ENCODE measurements at places on chromosomes 5 and 9.
A peak's percentile ranks its signal among the peaks of the same experiment; 100 is the strongest.

- peak; percentile 34 for DNase-seq
Measured at GRCh38 chr9:34403554-34404380, 27.1 kb upstream of the MYORG start.

DNA sequence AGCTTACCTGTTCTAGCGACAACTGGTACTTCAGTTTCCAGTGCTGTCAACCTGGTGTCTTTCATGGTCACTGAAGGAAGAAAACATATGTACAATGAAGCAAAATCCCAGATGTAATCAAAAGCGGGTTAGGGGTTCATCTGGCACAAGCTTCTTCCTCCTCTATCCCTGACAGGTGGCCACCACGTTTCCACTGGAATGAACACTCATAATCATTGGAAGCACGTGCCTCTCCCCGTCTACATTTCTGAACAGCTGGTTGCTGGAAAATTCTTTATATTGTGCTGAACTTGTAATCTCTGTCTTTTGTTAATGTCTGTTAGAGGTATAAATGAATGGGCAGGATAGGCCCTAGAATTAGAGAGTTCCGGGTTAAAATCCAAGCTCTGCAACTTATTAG is 9.4 kb downstream of the TSC1 start:
- DNase-seq: no peak

GRCh38 chr5:172791726-172792445 is 20.9 kb upstream of the DUSP1 start:
- no peak for DNase-seq

DNA sequence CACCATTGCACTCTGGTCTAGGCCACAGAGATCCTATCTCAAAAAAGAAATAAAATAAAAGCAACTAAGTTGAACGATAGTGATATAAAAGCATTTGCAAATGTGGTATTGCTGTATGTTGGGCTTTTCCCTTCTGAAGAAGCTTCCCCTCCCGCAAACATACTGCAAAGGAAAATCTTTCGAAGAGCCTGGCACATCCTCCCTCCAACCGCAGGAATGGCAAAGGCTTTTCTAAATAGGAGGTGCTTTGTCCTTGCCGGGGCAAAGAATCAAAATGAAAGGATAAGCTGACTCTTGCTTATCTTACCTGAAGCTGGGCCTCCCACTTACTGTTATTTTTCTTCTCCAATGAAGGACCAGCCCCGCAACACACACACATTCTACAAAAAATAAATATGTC is 45.8 kb downstream of the SERINC5 start:
- DNase-seq: no peak

- DNase-seq: no peak
Measured at GRCh38 chr9:90803860-90804593, 2.4 kb downstream of the SYK start.

DNA sequence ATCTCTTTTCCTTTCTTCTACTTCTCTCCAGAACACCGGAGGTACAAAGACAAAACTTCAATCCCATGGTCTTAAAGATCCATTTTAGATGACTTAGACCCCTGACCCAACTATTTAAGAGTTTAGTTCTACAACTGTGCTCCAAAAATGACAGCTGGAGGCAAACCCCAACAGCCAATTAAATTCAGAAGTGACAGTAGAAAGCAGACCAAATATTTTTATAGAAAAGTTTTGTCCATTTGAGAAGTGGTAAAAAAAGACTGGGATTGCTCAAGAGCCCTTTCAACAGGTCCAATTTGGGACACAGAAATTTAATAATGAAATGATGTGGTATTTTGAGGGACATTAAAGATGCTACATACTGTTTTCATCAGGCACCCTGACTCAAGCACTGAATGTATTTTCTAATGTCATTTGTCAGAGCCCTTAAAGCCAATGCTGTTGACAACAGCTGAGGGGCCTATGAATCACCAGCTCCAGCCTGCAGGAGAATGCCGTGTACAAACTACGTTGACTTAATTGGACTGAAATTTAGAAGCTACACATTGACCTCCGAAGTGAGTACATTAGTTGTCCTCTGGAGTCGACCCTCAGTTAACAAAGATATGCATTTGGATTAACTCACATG is 147.5 kb upstream of the PIK3R1 start:
- DNase-seq: no peak

- no peak for DNase-seq
Measured at GRCh38 chr5:34930870-34931269, 1.5 kb downstream of the DNAJC21 start.

GRCh38 chr5:150070821-150071220 is 15.5 kb downstream of the CSF1R start:
- no peak for DNase-seq

- DNase-seq: no peak
Measured at GRCh38 chr9:136560586-136560985, 14.7 kb upstream of the NOTCH1 start.

- no peak for DNase-seq
Measured at GRCh38 chr5:21661184-21661583, 1192.0 kb downstream of the CDH12 start.

GRCh38 chr9:121698627-121699570 is 47.5 kb downstream of the DAB2IP start:
- peak; percentile 49 for DNase-seq

DNA sequence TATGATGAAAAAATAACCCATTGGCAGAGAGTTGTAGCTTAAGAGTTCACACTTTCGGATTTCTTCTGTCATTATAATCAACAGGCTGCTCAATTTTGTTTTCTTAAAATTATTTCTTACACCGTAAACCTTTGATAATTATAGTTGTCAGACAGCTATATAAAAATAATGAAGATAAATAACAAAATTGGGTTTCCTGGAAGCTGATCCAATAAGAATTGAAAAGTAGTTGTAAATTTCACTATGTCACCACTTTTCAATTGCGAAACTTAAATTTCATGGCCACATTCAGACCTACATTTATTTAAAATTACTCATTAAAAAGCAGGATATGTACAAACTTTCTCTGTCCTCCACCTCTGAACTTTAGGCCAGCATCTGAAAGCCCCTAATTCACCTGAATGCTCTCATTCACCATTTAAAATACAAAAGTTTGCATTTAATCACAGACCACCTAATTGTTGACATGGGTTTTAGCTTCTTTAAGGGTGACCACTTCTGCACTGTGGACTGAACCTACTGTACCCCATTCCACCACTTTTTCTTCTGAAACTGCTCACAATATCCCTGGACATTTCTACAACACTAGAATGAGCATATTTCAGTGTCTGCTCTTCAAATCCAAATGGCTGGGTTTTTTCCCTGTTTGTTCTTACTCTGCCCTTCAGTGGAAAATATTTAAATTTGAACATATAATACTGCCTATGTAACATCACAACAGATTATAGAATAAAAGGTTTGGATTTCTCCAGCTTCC is 680 bp downstream of the SELENOP start:
- no peak for DNase-seq

DNA sequence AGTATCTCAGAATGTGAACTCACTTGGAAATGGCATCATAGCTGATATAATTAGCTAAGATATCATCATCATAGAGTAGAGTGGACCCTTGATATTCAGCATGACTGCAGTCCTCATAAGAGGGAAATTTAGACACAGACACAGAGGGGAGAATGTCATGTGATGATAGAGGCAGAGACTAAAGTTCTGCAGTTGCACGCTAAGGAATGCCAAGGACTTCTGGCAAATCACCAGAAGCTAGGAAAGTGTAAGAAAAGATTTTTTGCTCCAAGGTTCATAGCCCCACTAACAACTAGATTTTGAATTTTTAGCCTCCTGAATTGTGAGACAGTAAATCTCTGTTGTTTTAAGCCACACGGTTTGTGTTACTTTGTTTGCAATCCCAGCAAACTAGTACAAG is 612.6 kb upstream of the ST8SIA4 start:
- DNase-seq: no peak

GRCh38 chr9:138015021-138015829 is 137.6 kb downstream of the CACNA1B start:
- no peak for DNase-seq

DNA sequence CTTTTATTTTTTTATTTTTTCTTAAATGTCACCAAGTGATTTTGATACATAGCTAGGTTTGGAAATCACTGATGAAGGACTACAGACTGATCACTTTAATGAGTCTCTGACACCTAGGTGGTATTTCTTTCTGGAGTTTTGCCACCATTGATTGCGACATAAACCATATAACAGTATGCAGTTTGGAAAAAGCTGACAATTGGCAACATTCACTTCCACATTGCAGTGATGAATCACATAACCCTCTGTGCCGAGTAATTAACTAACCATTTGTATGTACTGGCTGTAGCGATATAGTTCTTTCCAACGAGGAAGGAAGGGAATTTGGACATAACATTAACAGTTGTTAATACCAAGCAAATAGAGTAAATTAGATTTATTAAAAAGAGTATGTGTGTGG is 222.9 kb upstream of the EFNA5 start:
- no peak for DNase-seq

DNA sequence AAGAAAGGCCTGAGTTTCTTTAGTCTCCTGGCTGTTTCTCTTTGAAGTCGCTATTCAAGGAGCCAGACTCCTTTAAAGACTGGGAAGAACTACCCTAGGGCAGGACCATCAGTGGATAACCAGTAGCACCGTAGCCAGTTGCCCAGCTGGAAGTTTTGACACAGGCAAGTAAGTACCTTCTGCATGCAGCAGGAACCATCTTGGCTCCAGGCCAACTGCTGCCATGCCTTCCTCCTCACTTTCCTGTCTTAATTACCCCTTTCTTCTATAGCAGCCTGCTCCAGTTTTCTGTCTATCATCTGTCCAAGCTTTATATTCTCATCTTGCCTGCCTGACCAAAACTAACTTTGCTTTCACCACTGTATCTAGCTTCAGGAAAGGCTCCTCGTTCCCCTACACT is 149.7 kb upstream of the SV2C start:
- no peak for DNase-seq

DNA sequence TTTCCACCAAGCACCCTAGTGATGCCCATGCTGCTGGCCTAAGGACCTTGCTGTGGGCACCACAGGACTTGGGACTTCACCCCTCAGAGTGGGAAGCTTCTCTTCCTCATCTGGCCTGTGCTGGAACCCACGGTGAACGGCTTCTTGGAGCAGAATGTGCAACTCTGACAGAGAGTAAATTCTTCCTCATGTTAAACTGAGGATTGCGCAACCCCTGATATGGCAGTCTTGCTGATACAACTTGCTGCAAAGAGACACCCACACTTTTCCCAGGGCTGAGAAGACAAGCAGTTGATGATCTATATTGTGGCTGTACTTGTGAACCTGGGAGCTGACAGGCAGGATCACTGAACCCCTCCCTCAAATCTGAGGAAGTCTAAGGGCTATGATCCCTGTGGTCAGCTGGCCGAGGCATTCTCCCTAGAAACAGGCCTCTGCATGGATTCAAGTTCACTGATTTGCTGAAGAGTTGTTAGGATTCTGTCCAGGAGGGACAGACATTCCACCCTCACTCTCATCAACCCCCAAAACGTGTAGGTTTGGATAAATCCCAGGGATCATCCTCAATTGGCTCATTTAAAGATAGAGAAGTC is 307.2 kb downstream of the MTRR start:
- no peak for DNase-seq

DNA sequence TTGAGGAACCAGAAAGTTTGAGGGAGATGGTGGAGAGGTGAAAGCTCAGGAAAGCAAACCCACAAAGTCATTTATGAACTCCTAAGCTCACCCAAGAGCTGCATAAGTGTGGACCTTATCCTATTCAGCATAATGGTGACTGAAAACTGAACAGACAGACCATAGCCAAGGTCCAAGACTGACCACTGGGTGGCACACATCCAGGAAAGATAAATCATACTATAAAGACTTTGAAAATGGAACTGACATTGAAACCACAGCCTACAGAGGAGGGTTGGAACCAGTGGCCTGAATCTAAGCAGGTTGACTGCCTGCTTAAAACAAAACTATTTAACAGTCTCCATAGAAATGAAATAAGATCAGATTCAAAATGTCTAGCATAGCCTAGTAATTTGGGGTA is 121.0 kb upstream of the RGS7BP start:
- DNase-seq: no peak

GRCh38 chr9:37432020-37432419 is 9.5 kb downstream of the GRHPR start:
- no peak for DNase-seq

- no peak for DNase-seq
Measured at GRCh38 chr9:17824191-17824590, 245.3 kb downstream of the SH3GL2 start.

- DNase-seq: no peak
Measured at GRCh38 chr9:77175151-77175550, 2.2 kb upstream of the VPS13A start.

DNA sequence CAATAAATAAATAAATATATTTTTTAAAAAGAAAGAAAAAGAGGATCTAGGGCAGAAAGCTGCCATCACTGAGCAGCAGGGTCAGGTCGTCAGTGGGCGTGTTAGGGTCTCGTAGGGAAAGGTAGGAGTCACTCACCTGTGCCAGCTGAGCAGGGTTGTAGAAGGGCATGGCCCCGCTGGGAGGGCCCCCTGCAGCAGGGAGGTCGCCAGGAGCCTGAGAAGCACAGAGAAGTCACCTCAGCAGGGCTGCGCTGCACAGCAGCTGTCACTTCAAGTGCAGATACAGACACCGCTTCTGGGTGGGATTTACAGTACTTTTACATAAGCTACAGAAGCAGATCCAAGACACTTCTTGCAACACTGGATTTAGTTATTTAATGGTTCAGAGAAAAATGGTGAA is 4.0 kb upstream of the INPP5E start:
- DNase-seq: no peak

GRCh38 chr9:99193466-99193821 is 28.3 kb downstream of the ALG2 start:
- no peak for DNase-seq

- no peak for DNase-seq
Measured at GRCh38 chr5:106312360-106312759, 1358.4 kb downstream of the EFNA5 start.

DNA sequence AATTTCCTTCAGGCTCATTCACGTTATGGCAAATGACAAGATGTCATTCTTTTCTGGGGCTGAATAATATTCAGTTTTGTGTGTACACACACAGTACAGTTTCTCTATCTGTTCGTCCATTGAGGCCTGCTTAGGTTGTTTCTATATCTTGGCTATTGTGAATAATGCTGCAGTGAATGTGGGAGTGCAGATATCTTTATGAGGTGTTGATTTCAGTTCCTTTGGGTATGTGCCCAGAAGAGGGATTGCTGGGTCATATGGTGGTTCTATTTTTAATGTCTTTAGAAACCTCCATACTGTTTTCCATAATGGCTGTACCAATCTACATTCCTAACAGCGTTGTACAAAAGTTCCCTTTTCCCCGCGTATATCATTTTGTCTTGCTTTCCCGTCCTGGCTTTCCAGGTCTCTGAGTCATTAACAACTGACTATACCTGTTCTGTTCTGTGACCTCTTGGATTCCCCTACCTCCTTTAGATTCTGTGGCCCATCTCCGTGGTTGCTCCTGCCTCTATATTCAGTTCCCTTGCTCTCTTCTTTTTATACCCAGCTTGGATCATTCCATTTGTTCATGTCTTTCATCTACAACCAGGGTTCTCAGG is 6.8 kb downstream of the SNX30 start:
- no peak for DNase-seq

- peak; percentile 95 for DNase-seq
Measured at GRCh38 chr9:86354011-86354817, at the start of gene TUT7. TSS of gene TUT7 (minus strand) at chr9:86354410. CDS start at chr9:86353199, 1,211 bp downstream.

GRCh38 chr5:36792560-36793180 is 83.9 kb upstream of the NIPBL start:
- no peak for DNase-seq

- DNase-seq: no peak
Measured at GRCh38 chr5:172493461-172493860, 39.1 kb upstream of the SH3PXD2B start.

Measured in activated T-cell treated with anti-CD3 and anti-CD28 coated beads for 48 hours (primary cell).